ENCODE measurements at places on chromosomes 5 and 9. TPM values are rescaled to one million over a fixed set of nuclear protein-coding genes. Genes with fewer than 3 reads are reported as not detected.

GRCh38 chr5:92402956-92403702, 1020.0 kb upstream of the ARRDC3 start:
- no peak for DNase-seq

DNA sequence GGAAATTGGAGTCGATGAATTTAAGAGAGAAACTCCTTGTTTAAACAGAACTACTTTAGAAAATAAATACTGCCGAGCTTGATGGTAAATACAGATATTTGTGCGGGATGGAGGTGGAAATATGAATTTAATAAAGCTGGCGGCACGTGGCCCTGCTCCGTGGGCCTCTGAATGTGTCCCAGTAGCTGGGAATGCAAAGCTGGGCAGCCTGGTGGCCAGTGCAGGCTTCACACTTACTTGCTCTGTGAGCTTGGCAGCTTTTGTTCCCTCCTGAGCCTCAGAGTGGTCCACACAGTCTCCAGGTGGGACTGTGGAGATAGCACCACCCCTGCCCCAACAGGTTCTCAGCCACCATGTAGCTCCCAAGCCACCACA, 45.9 kb downstream of the BARX1 start:
- no peak for DNase-seq

GRCh38 chr5:113182658-113183344, 206.2 kb downstream of the DCP2 start:
- no peak for DNase-seq

The INSYN2B gene
- not detected for total RNA-seq

The ABO gene
- 66.3 TPM for total RNA-seq

GRCh38 chr5:180294913-180295555, 3.2 kb upstream of the MAPK9 start:
- no peak for DNase-seq

DNA sequence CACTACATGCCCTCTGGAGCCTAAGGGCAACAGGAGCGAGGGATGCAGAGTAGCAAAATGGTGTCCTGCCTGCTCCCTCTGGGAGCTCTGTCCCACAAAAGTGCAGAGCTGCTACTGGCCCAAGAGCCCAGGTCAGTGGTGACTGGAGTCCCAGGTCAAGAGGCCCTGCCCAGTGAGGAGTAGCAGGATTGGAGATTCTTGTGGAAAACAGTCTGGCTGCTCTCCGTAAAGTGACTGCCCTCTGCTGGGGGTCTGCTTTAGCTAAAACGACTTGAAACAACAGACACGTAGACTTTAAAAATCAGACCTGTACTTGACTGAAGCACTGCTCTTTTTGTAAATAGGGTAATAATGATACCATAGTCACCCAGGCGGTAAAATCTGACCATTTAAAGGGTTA, 917.0 kb downstream of the MAT2B start:
- DNase-seq = no peak

The GM2A gene
- total RNA-seq = 57.2 TPM

- no peak for DNase-seq
Measured at GRCh38 chr9:18379073-18379811, 94.7 kb upstream of the ADAMTSL1 start.

GRCh38 chr9:73805111-73805510, 653.4 kb downstream of the ANXA1 start:
- no peak for DNase-seq

DNA sequence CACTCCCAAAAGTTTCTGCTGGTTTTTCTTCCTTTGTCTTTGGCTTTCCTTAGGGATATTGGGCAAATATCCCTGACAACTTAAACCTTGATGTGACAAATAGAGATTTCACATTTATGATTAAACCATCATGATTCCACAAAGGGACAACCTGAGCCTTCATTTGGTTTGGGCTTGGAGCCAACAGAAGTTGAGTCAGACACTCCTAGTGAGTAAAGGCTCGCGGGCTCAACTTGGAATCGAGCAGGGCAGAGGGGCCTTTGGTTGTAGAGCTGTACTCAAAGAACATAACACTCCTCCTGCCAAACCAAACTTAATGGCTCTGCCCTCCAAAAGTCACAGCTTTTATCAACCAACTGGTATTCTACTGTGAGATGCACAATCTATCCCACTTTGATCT, 290.2 kb upstream of the MAP3K1 start:
- peak; percentile 37 for DNase-seq
